ENCODE measurements at places on chromosomes 5 and 9.

DNA sequence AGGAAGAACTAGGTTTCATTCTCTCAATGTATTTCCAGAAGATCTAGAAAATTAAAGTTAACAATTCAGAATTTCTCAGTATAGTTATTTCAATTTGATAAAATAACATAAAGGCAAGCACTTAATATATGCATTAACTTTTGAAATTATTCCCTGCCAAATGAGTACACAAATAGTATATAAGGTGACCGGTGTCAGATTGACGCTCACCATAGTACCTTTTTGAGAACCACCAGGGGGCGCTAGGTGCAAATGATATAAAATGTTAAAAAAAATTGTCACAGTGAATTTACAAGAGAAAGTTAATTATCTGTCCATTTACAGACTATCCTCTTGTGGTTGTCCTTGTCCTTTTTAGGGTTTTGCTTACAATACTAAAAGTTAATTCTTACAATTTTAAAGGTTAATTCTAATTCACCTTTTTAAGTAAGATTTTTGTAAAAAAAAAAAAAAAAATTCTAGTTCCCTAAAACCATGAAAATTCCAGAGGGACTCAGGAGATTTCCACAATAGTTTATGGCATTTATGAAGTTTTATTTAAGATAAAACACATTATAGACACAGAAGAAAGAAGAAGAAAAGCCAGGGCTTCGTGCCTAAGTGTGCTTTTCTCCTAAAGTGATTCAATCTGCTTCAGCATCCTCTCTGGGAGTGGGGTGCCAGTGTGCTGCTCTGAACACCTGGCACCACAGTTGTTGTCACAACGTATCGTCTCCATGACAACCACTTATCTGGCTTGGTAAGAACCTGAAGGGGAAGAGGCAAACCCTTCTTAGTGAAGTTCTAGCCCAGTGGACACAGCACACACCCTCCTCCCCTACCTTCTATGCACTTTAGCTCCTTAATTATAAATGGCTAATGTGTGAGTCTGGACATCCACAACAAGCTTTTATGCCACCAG, 1.7 kb downstream of the ADAMTS16 start:
- DNase-seq = no peak
- H3K4me3 ChIP-seq = no peak overlapping the region
- H3K27ac ChIP-seq = no peak overlapping the region
- H3K4me1 ChIP-seq = peaks cover 25% of the 10 kb centered on the region
- peaks cover 39% of the 10 kb centered on the region for H3K27me3 ChIP-seq

DNA sequence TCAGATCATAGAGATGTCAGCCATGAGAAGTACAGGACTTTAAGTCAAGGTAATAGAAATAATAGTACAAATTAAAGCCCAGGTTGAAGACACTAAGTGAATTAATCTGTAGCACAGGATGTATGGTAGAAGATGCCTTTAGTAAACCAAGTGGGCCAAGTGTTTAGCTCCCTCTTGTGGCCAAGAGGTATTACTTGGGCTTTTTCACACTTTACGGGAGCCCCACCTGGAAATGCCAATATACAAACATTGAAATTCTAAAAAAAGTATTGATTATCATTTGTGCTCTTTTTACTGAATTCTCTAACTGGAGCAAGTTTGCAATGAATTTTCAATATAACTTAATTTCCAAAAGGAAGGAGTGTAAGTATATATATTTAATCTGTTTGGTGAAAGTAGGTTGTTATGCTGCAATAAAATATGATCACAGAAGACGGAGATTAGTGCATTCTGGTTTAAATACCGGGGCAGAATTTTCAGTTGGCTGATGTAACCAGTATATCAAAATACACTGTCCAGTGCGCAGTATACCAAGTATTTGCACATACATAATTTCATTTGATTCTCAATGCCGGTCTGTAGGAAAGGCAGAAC, 84.7 kb downstream of the PARP8 start:
- no peaks in the 10 kb centered on the region for H3K4me1 ChIP-seq
- no peak overlapping the region for H3K4me3 ChIP-seq
- DNase-seq = no peak
- H3K36me3 ChIP-seq = no peaks in the 10 kb centered on the region
- H3K27ac ChIP-seq = no peak overlapping the region

DNA sequence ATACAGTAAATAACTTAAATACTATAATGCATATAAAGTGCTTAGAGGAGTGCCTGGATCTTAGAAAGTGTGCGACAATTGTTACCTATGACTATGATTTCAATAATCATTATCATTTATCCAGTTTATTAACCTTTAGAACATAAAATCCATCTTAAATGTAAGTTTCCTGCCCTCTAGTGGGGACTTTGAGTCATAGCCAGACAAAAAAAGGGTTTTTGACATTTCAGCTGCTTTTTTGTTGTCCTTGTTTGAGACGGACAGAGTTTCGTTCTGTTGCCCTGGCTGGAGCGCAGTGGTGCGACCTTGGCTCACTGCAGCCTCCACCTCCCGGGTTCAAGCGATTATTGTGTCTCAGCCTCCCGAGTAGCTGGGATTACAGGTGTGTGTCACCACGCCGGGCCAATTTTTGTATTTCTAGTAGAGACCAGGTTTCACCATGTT, 9.7 kb upstream of the C9orf152 start:
- H3K4me3 ChIP-seq = no peak overlapping the region
- H3K36me3 ChIP-seq = no peaks in the 10 kb centered on the region
- no peak overlapping the region for H3K27ac ChIP-seq
- no peak for DNase-seq
- H3K4me1 ChIP-seq = peaks cover 4% of the 10 kb centered on the region
- H3K27me3 ChIP-seq = no peaks in the 10 kb centered on the region

DNA sequence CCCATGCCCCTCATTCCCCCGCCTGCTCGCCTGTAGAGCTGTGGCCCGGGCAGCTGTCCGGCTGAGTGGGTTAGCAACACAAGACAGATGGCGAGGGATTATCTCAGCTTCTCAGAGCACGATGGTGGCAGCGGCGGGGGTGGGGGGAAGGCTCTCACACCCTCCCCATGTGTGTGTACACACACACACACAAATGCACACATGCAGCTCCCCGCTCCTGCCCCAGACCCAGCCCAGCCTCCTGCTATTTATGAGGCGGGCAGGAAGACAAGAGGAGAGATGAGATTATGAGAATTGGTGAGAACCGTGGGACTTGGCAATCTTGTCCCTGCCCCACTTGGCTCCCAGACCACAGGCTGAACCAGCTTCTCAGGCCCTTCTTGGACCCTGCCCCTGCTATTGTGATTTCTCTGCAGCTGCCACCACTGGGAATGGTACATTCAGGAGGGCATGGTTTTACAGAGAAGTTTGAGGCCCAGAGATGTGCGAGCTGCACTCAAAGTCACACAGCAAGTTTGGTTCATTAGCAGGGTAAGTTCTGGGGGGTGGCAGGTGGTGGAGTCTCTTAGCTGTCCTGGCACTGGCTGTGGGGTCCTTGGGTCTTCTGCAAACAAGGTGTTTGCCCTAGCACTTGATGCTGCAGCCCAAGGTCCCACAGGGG, 51.0 kb upstream of the PSD2 start:
- H3K27ac ChIP-seq = no peak overlapping the region

DNA sequence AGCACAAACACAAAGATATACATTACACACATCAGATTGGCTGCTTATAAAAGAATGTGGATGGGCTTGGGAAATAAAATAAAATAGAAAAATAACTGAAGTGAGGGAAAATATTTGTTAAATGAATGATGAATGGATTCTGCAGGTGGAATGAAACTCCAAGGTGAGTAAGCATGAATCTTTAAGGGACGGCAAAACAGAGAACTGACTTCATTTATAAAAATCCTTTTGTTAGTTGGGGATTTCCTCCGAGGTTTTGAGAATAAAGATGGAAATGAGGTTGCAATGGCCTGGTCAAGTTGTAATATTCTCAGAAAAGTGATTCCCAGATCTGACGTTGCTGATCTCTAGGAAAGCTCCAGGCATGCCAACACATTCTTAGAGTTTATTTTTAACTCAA, 20.9 kb upstream of the SEMA6A start:
- H3K36me3 ChIP-seq = no peaks in the 10 kb centered on the region
- DNase-seq = no peak
- no peak overlapping the region for H3K4me3 ChIP-seq
- H3K4me1 ChIP-seq = peaks cover 1% of the 10 kb centered on the region
- no peaks in the 10 kb centered on the region for H3K27me3 ChIP-seq

- H3K27me3 ChIP-seq = no peaks in the 10 kb centered on the region
- DNase-seq = no peak
- H3K36me3 ChIP-seq = no peaks in the 10 kb centered on the region
- H3K4me1 ChIP-seq = peaks cover 3% of the 10 kb centered on the region
- H3K4me3 ChIP-seq = no peak overlapping the region
These were observed 8.9 kb upstream of the GARNL3 start for GRCh38 chr9:127255692-127256091.
